ENCODE measurements at places on chromosomes 6 and 20.

- no peak for DNase-seq
Measured at GRCh38 chr6:117195728-117196127, 69.6 kb upstream of the VGLL2 start.

- no peak for DNase-seq
Measured at GRCh38 chr6:167054987-167055386, 55.8 kb downstream of the CEP43 start.

DNA sequence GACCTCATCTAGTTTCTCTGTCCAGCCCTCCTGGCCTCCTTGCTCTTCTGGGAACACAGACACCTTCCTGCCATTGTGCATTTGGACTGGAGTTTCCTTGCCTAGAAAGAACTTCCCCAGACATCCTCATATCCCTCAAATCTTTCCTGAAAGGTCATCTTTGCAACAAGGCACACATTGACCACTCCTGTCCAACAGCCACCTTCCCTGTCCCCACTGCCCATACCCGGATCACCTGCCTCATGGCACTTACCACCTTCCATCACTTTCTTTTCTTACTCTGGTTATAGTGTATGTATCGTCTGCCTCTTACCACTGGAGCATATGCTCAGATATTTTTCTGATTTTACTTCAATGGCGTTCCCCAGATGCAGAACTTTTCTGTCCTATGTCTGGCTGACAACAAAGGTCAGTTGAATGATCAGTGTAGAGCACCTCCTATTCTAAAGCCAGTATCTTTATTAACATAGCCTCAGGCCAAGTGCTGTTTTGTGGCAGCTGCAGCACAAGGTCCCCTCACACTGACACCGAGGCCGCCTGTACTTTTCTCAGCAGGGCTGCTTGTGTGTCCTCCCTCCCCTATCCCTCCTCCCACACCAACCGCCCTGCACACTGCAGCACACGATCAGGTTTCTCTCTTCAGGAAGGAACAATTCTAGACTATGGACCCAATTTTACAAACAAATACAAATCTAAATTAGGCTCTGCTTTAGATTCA lies 4.1 kb downstream of the HLA-C start:
- no peak for DNase-seq

GRCh38 chr6:111201764-111202163 lies 114.5 kb downstream of the SLC16A10 start:
- DNase-seq = no peak

- no peak for DNase-seq
Measured at GRCh38 chr6:156150391-156150790, 626.8 kb upstream of the ARID1B start.

GRCh38 chr6:31663961-31664789 lies 622 bp downstream of the GPANK1 start:
- DNase-seq = no peak

DNA sequence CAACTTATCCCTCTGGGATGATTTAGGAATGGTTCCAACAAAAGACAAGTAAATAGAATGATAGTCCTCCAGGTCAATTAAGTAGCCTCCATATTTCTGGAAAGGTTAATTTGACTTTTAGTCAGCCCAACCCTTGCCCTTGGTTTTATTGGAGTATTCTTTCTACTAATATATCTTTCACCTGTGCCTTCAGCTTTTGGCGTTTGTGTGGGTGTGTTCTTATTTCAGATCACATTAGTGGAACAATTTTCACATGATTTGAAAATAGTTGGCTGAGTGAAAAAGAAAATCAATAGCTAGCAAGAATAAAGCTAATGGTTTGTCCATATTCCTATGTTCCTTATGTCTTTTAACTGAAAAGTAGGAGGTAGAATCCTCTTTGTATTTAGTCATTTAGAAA lies 239.6 kb upstream of the SGK1 start:
- no peak for DNase-seq

DNA sequence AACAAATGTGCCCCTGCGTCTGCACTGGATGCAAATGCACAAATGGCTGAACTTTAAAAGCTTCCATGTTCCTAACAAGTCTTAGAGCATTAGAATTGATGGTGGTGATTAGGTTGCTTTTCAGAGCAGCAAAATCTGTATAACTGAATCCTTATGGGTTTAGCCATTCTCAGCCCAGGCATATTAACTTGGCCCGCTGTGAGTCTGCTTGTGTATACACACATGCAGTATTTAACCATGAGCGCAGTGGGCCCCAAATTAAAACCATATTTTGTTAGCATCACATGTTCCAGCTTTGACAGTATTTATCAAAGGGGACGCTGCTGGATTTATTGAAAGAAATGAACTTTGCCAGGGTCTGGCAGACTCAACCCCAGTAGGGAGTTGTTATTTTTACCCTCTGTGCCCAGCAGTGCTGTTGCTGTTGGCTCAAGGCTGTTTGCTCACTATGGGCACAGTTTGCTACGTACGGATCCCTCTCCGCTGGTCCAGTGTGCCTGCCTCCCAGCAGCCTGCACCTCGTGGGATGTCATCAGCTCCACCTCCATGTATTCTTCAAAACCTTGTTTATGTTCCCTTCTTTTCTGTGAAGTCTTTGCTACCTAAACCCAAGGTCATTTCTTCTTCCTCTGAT lies 144.7 kb downstream of the QRSL1 start:
- no peak for DNase-seq

DNA sequence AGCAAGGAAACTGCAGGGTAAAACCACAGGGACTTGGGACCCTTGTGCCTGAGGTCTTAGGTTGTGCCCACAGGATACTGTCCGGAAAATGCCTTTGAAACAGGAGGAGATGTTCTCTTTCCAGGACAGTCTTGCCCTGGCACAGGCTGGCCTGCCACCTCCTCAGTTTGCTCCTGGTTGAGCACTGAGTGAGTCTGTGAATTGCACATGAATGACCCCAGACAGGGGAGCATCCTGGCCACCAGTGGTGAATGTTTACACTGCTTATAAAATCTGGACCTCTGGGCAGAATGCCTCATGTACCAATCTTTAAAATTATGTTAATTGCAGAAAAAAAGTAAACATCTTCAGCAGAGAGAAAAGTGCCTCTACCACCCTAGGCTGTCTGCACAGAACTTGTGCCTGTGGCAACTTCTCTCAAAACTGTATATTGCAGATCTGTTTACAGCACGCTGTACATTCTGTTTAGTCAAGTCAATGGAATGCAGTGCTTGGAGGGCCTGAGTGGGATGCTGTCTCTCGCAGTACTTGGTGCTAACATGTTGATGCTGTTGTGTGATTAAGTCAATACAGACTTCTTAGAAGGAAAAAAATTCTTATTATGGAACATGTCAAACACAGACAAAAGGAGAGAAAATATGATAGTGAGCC lies 242.1 kb downstream of the SOD2 start:
- DNase-seq = no peak

DNA sequence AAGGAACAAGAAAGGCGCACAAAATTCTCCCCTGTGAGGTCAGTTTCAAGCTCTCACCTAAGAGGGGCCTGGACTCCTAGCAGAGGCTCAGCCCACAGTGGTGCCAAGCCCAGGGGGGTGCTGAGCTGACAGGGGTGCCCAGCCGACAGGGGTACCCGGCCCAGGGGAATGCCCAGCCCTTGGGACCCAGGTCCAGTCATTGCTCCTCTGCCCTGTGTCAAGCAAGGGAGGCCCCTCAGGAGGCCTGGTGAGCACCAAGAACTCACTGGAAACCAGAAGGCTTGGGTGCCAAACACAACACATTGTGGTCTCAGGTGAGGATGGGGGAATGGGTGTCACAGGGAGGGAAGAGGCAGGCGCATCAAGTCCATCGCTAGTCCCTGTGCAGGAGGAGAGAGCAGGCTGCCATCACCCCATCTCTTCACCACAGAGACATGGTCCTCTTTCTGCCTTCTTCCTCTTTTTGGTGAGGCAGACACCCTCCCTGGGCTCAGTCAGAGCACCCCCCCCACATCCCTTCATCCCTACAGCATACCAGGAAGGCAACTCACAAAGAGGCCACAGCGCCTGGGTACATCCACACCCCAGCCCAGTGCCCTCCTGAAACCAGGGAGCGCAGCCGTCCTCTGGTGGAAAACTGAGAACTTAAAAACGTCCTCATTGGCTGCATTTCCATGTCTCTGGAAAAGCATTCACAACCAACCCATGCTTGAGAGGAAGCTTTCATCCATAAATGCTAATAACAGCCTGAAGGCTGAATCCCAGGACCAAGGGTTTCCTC lies 111.3 kb downstream of the BANF2 start:
- DNase-seq = no peak

- DNase-seq = no peak
Measured at GRCh38 chr6:46254331-46254730, 83.6 kb upstream of the ENPP5 start.

DNA sequence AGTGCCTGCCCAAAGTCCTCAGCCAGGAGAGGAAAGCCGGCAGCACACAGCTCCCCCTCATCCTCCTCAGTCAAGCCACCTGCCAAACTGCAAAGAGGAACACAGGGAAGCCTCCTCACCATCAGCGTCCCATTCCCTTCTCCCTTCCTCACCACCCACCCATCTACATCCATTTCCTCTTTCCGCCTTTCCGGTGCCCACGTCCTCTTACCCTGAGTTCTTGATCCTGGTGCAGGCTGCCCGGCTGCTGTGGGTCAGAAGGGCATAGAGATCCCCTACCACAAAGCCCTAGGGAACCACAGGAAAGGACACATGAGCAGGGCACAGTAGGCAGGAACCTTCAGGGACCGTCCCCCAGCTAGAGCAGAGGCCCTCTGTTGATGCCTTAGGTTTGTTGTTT lies 6.0 kb downstream of the GNMT start:
- DNase-seq = no peak

- no peak for DNase-seq
Measured at GRCh38 chr6:47061309-47062300, 19.5 kb upstream of the ADGRF1 start.

DNA sequence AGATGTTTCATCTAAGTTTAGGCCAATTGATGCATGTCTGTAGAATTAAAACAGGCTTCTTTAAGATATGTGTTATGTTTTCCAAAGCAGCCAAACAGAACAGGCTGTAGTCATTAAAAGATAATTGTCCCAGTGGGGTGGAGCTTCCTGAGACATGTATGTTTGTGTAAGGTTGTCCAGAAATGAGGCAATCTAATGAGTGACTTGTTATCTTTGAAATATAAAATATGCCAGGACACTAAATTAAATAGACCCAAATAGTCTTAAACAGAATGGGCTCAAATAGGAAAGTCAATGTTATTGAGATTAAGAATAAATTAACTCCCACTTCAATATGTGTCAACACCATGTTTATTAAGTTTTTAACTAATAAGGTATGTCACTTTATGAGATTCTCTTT lies 204.7 kb upstream of the RNF217 start:
- no peak for DNase-seq

Measured in stimulated activated CD8-positive, alpha-beta memory T cell treated with anti-CD3 and anti-CD28 coated beads, Interleukin-15, amount 100 ng/mL, for 24 hours (primary cell).